ENCODE measurements at places on chromosomes 12 and 14.

GRCh38 chr14:106277503-106277902 lies 751.1 kb downstream of the TMEM121 start:
- DNase-seq = no peak

DNA sequence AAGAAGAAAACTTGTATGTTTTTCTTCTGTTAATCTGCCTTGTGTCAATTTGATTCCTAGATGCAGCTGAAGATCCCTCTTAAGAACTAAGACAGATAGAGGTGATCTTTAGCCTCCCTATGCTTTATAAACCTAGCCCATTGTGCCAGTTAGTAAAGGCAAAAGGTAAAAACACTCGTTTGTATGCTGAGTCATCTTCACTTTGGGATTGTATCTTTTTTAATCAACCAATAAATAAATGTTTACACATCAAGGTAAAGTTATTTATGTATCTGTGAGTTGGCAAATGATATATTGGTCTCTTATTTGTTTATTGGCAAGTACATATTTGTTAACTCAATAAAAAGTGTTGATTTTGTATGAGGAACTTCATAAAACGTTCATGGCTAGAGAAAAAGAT lies 165.9 kb upstream of the AMIGO2 start:
- no peak for DNase-seq

DNA sequence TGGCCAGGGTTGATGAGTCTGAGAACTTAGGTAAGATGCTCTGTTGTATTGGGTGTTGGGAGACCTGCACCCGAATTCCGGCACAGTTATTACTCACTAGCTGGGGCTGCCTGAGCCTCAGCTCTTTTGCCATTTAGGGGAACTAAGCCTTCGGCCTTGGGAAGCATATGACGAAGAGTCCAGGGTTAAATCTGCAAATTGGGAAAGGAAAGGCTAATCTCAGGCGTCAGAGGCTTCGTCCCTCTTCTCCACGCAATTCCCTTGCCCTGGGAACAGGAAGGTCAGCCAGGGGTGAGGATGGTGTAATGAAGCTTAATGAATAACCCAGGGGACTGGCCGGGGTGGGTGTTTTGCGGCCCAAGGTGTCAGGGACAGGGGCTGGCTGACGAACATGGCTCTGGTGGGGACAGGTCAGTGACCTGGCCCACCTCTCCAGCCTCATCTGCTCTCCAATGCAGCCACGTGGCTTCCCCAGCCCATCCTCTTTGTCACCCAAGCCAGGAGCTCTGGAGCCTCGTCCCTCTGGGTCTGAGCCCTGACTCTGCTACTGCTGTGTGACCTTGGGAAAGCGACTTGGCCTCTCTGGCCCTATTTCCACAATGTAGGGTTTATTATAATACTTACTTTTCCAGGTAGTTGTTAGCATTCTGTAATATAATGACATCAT lies 3.8 kb upstream of the SDSL start:
- DNase-seq = no peak

- DNase-seq = no peak
These were observed 42.6 kb upstream of the SYCP3 start for GRCh38 chr12:101781834-101782233.

- no peak for DNase-seq
These were observed 333 bp upstream of the KCNA1 start for GRCh38 chr12:4909410-4909733.

DNA sequence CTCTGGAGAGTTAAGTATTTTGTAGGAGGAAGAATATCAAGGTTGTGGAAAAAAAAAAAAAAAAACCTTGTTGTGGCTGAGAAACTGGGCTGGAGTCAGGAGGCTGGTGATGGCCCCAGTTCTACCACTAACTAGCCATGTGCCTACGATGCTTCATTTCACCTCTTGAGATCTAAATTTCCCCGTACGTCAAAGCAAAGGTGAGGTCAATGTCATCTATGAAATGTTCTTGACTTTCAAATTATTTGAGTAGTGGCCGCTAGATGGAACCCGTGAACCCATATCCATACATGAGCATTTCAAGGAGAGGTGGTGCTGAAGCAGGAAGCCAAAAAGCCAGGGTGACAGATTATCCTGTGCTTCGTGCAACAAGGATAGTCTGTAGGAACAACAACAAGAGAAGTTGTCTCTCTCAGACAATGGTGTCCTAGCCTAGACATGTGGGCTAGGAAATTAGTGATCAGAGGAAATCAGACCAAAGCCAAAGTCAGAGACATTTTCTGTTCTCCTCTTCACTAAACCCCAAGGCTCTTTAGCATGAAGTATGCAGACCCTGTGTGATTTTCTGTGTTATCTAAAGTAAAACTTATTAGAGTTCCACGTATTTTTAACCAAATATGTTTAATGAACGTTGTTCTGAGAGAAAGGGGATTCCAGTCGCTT lies 95.5 kb upstream of the ETV6 start:
- peak; percentile 61 for DNase-seq

- DNase-seq = peak; percentile 65
These were observed 13.1 kb downstream of the JDP2 start for GRCh38 chr14:75440733-75441477.

DNA sequence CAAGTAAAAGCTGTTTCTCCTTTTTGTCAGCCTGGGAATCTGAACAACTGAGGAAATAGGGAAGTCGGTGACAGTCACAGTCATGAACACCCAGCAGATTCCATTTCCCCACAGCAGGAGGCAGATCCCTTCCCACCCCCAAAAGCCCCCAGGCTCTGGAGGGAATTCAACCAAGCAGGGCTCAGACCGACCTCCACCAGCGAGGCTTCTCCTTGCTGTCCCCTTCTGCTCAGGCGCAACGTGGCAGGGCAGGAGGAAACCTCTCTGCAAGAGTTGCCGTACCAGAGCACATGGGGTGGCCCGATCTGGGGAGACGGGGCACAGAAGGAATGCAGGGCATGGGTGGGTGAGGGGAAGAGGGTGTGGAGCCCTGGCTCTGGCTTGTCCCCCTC lies 319 bp downstream of the GALNT6 start:
- peak; percentile 38 for DNase-seq

DNA sequence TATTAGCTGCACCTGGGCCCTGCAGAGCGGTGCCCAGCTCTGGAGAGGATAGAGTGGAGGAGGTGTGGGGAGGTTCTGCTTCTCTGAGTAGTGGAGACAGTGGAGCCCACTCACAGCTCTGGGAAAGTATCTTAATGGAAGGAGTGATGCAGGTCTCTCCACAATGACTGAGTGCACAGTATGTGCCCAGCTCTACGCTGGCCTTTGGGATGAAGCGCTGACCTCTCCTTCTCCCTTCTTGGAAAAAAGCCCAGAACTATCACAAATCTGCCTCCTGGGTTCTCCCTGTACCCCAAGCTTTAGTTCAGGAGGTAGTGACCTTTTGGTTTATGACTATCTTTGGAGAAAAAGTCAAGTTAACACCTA lies 495 bp upstream of the KRT3 start:
- DNase-seq = no peak

- peak; percentile 44 for DNase-seq
These were observed 777.4 kb downstream of the BCL11B start for GRCh38 chr14:98494582-98494981.

GRCh38 chr14:65312859-65313258 lies 99.7 kb upstream of the FUT8 start:
- DNase-seq = no peak

DNA sequence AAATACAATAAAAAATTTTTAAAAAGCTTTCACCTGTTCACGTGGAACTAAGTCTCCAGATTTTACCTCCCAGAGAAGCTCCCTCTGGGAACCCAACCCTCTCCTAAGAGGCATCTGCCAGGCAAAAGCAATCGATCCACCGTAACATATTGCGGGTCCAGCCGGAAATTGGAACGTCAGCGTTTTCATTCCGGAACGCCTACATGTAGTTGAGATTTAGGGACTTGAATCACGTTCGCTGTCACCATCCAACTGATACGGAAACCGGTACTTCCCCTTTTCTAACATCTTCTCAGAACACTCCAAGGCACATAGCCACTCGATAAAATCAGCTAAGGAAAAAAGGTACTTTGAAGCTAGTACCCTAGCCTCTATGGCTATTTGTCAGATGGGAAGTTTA lies 70.3 kb downstream of the COX16 start:
- no peak for DNase-seq

DNA sequence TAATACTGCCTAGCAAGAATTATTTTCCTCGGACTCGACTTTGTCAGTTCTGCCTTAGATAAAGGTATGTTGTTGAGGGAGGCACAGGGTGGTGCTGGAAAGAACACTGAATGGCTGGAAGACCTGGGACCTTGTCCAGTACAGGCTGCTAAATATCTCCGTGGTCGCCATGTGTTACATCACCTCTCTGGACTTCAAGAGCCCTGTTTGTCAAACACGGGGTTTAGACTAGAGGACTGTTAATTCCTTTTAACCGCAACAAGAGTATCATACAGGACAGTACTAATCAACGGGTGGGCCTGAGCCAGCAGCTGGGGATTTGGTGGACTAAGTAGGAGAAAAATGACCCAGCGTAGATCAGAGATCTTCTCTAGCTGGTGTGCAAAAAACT lies 476.3 kb downstream of the LRIG3 start:
- peak; percentile 38 for DNase-seq

DNA sequence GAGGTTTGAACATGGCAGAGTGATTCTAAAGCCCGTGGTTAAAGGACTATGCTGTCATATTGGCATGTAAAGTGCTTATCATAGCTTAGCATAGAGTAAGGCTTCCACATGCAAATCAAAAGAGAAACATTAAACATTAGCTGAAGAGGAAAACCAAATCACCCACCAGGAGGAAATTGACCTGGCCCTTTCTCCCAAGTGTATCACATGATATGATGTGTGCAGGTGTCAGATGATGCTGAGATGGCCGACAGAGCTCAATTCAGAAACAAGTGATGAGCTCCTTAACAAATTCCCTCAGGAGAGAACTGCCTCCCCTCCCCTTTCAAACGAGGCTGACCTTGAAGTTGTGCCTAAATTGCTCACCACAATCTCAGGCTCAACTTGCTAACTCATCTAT lies 217.1 kb upstream of the BTG1 start:
- DNase-seq = no peak

- DNase-seq = no peak
These were observed 9.6 kb downstream of the ATXN7L3B start for GRCh38 chr12:74547249-74547648.

- DNase-seq = no peak
These were observed 153.0 kb upstream of the MYL2 start for GRCh38 chr12:111073370-111073769.

DNA sequence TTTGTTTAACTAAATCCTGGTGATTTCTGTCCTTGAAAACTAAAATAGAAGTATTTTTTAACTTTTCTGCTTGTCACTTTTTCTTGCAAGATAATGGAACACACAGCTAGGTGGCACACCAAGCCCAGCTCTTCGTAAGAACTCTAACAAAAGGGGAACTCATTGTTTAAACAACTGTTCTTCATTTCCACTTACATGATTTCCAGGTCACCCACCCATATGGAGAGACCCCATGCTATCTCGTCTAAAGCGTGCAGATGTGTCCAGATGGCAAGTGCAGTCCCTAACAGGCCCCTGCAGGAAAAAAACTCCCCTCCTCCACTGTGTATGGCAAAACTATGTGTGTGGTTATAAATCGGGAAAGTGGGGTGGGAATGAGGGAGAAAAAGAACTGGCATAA lies 43.3 kb upstream of the NT5DC3 start:
- peak; percentile 58 for DNase-seq

GRCh38 chr14:63478437-63478852 lies 64.7 kb downstream of the PPP2R5E start:
- no peak for DNase-seq

DNA sequence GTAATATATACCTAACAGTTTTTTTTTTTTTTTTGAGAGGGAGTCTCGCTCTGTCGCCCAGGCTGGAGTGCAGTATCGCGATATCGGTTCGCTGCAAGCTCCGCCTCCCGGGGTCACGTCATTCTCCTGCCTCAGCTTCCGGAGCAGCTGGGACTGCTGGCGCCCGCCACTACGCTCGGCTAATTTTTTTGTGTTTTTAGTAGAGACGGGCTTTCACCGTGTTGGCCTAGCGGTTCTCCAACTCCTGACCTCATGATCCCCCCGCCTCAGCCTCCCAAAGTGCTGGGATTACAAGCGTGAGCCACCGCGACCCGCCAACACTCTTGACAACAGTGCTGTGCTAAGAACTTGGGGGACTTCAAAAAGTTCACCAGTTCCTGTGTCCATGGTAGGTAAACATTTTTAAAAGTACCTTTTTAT lies 63.5 kb downstream of the FOXG1 start:
- no peak for DNase-seq

DNA sequence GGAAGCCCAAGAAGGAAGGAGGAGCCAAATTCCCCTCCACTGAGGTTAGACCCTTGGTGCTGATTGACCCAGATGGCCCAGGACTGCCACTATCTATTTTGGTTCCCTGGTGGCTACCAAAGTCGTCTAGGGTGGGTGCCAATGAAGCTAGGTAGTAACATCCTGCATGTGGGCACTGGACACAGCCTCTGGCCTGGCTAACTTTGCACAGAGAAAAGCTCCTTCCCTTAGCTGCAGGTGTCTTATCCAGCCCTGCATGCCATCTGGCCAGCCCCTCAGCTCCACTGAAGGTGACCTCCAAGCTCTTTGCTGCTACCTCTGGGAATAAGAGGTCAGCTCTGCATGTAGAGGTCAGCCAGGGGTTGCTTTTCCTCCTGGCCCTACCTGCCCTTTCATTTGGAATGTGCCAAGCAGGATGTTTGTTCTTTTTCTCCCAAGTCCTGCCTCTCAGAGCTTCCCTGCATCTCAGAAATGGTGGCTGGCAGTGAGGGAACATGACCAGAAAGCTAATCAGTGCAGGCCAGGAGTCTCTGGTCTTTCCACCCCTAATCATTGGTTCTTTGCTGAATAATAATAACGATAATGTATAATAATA lies 34.0 kb downstream of the JDP2 start:
- no peak for DNase-seq

DNA sequence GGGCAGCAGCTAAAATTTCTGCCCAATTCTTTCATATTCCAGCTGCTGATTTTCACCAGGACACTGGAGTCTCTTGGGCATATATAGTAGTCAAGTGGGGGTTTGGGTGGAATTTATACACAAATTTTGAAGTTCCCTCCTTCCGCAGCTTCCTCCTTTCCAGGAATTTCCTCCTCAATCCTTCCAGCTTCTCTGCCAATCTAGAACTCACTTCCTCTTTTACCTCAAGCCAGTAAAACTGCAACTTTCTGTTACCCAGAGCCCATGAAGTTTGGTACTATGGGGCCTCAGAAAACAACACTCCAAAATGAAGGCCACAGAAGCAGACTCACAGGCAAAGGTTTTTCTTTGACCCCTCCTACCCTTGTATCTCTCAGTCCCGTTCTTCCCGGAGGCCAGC lies 51.7 kb upstream of the G2E3 start:
- DNase-seq = no peak

GRCh38 chr12:42409471-42409870 lies 83.5 kb downstream of the PPHLN1 start:
- no peak for DNase-seq
